ENCODE measurements at places on chromosomes 5 and 9.
A peak's percentile ranks its signal among the peaks of the same experiment; 100 is the strongest.

- H3K36me3 ChIP-seq: no peaks in the 10 kb centered on the region
- DNase-seq: no peak
- H3K4me3 ChIP-seq: no peak overlapping the region
- H3K27me3 ChIP-seq: no peaks in the 10 kb centered on the region
- H3K4me1 ChIP-seq: no peaks in the 10 kb centered on the region
Observed at GRCh38 chr5:6850106-6850432, 136.8 kb downstream of the TENT4A start.

DNA sequence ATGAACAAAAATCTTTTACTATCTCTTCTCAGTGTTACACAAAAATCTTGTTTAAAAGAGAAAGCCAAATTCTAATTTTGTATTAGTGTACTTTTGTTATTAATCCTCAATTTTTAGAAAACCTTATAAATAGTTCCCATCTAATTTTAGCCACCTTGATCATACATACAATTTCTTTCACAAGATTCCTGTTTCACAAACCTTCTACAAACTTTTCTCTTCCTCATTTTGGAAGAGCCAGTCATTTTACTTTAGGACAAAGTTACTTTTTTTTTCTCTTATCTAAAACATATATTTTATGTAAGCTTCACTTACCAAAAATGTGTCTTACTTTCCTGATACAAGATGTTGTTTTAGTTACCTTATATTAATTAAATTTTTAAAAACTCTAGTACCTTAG, 161.3 kb downstream of the YIPF5 start:
- no peak overlapping the region for H3K27ac ChIP-seq
- no peak for DNase-seq

GRCh38 chr5:73454379-73455036, 5.9 kb upstream of the FOXD1 start:
- peak; percentile 66 for DNase-seq
- H3K4me1 ChIP-seq: peaks cover 10% of the 10 kb centered on the region
- no peaks in the 10 kb centered on the region for H3K36me3 ChIP-seq
- no peak overlapping the region for H3K4me3 ChIP-seq
- no peak overlapping the region for H3K27ac ChIP-seq

DNA sequence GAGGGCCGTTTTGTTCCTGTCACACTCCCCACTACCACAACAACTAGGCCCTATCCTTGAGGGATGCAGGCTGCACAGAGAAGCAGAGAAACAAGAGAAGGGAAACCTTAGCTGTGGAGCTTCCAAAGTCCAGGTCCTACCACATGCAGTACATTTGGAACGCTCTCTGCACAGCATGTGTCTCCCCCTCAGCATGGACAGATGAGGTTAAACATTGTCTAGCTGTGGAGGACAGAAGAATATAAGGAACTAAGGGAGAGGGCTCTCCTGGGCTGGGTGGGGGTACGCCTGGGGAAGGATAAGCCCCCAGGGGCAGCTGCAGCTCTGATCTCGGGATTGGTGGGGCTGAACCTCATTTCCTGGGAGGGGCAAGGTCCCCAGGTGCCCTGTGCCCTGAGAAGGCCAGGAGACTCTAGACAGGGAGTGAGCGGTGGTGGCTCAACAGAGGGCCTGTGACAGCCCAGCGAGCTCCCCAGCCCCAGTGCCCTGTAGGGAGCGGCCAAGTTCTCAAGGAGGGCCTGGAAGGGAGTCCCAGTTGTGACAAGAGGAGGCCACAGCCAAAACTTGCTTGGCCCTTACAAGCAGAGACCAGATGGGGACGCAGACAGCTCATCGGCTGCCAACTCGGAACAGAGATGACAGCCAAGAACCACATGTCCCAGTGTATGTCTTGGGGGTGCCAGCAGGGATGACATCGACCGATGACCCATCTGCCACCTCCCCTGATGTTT, 30.1 kb downstream of the TSPAN17 start:
- H3K27ac ChIP-seq: no peak overlapping the region
- no peaks in the 10 kb centered on the region for H3K27me3 ChIP-seq

All from body of pancreas (tissue), 4 donors.